AG09319 (cell line): ENCODE measurements at places on chromosomes 16 and 17.

DNA sequence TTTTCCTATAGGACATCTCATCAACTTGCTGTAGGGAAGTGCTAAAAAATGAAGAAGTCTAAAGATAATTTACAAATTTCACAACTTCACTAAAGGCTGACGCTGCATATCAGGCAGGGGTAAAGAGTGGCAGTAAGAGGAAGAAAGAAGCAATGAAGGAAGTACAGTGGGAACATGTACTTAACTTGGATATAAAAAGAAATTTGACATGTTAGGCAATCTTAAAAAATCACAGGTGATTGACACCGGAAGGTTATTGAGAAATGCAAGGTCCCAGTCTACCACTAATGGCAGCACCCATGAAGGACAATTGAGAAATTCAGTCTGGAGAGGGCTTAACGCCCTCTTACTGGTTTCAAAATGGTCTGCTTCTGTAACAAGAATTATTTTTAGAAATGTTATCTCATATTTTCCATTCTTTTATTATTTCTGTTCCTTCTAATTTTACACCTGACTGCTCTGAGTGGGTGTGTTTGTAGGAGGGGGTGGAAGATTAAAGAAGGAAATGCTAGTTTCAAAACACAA, 358.1 kb downstream of the KCNJ2 start:
- no peak for DNase-seq

DNA sequence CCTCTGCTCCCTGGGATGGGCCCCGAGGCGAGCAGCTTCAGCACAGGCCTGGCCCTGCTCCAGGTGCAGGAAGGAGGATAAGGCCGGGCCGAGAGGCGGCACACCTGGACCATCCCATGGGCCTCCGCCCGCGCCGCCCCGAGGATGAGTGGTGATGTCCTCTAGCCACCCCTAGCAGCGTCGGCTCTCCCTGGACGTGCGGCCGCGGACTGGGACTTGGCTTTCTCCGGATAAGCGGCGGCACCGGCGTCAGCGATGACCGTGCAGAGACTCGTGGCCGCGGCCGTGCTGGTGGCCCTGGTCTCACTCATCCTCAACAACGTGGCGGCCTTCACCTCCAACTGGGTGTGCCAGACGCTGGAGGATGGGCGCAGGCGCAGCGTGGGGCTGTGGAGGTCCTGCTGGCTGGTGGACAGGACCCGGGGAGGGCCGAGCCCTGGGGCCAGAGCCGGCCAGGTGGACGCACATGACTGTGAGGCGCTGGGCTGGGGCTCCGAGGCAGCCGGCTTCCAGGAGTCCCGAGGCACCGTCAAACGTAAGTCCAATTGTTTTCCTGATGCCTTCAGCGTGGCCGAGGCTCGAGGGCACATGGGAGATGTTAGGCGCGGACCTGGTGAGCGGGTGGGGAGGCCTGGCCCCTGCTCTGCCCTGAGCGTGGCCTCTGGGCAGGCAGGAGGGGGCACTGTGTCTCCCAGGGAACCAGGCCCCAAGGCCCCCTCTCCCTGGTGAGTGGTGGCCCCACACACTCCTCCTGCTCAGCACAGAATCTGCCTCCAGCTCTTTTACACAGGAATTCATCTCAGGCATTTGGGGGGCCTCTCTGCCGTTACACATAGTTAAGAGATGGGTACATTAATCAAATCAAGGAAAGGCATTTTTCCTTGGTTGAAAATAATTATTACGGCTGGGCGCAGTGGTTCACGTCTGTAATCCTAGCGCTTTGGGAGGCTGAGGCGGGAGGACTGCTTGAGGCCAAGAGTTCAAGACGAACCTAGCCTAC, 855 bp downstream of the TMEM204 start:
- no peak for DNase-seq

DNA sequence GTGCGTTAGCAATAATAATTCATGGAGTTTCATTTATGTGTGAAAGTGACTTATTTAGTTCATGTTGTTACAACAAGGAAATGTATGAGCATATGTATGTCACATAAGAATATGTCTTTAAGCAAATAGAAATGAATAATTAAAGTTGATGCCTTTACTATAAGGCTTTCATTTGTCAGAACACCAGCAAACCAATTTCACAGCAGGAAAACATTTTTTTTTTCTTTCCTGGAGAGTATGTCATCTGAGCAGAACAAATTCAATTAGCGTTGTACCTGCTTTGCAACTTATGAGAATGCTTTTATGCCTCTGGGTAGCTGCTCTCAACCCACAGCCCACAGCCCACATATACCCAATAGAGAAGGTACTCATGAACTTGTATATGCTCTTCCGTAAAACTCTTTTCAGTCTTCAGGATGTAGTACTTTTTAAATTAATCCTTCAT, 26.3 kb upstream of the APOH start:
- DNase-seq = no peak

DNA sequence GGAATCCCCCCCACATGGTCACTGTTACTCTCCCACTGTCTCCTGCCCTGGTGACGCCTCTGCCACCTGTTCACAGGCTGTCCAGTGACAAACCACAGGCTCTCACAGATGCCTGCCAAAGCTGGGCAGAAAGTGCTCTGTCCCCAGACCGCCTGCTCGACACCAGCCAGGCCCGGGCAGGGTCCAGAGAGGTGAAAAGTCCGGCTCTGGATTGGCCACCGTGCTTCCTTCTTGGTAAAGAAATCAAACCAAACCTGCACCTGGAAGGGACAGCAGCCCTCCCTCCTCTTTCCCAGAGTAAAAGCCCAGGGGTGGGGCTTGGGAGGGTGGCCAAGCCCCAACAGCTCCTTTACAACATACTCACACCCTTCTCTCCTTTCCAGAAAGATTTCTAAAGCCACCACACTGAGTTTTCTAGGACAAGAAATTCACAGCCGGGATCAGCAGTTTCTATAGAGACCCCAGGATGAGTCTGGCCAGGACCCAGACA, 6.2 kb downstream of the PCGF2 start:
- no peak for DNase-seq

- DNase-seq = no peak
These were observed 1.2 kb downstream of the RPS15A start for GRCh38 chr16:18788828-18789514.

DNA sequence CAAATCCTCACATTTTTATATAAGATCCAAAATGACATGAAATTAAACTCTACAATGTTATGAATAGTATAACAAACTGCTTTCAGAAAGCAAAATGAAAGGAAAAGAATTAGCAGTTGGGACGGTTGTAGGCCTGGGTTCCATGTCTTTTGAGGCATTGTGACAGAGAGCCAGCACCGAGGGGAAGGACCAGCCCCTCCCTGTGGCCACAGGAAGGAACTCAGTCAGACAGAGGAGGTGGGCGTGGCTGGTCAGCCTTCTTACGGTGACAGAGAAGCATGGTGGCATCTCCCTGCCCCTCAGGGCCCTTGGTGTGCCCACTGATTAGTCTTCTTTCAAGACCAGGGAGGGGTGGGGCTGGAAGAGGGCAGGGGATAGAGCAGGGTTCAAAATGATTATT, 5.7 kb downstream of the ZNF319 start:
- no peak for DNase-seq

- DNase-seq = peak; percentile 19
These were observed 39.6 kb upstream of the MEOX1 start for GRCh38 chr17:43701318-43701743.

DNA sequence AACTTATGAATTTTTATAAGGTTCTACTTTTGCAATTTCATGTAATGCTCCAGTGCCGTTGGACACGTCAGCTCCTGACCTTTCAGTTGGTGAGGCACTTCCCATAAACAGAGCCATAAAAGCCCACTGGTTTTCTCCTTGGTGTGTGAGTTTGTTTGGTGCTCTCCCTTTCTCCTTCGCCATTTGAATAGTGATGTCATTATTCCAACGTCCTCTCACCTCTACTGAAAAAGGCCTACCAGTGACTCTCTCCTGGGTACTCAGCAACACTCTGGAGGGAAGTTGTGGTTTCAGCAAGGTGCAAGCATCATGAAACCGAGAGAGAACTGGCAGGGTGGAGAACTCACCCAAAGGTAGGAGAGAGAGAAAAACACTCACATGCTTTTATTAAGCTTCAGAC, 29.6 kb upstream of the HNF1B start:
- DNase-seq = no peak

GRCh38 chr17:62897706-62898105, 68.3 kb upstream of the TANC2 start:
- no peak for DNase-seq

- DNase-seq = peak; percentile 49
These were observed 73.0 kb downstream of the ABCC6 start for GRCh38 chr16:16150117-16150877.

- DNase-seq = no peak
These were observed 324.1 kb upstream of the GOT2 start for GRCh38 chr16:59058250-59058649.

- DNase-seq = no peak
These were observed 120.8 kb upstream of the SEC14L1 start for GRCh38 chr17:77019893-77020379.

- no peak for DNase-seq
These were observed 1.6 kb downstream of the RPL13 start for GRCh38 chr16:89561884-89562599.

DNA sequence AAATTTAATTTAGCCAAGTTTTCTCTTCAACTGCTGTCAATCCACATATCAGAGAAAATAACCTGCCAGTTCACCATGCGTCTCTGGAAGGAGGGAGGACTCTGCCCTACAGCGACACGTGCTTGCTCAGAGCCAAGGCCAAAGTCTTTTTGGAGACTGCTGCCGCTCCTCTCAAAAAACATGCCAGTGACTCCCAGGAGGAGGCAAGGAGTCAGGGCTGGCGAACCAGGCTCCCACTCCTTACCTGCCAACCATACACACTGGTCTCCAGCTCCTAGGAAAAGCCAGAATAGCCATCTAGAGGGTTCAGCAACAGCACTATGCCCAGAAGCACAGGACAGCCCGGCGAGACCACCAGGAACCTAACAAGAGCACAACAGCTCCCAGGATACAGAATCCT, 73.0 kb downstream of the ANKRD11 start:
- no peak for DNase-seq

- DNase-seq = no peak
These were observed 156.1 kb upstream of the PSMD7 start for GRCh38 chr16:74140557-74140956.

GRCh38 chr17:74180336-74180735, 23.1 kb upstream of the RPL38 start:
- DNase-seq = no peak

- DNase-seq = no peak
These were observed 2073.2 kb downstream of the TP53TG3F start for GRCh38 chr16:35532576-35532975.

GRCh38 chr17:8320262-8320661, 10.2 kb downstream of the ARHGEF15 start:
- no peak for DNase-seq

DNA sequence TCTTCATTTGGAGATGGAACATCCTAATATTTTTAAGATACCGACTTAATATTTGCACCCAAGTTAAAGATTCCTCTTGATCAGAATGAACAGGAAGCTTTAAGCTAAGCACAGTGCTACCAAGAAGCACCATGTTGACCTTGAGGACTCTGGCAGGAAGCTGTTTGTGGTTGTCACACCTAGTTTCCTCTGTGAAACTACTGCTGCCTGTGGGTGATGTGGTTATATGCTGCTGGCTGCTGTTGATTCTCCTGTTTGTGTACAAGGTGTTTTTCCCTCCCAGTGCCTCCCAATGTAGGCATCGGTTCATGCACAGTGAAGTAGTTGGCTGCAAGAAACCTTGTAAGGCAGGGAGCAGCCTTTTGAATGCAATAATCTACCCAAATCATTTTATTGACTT, 23.4 kb downstream of the RBL2 start:
- no peak for DNase-seq

DNA sequence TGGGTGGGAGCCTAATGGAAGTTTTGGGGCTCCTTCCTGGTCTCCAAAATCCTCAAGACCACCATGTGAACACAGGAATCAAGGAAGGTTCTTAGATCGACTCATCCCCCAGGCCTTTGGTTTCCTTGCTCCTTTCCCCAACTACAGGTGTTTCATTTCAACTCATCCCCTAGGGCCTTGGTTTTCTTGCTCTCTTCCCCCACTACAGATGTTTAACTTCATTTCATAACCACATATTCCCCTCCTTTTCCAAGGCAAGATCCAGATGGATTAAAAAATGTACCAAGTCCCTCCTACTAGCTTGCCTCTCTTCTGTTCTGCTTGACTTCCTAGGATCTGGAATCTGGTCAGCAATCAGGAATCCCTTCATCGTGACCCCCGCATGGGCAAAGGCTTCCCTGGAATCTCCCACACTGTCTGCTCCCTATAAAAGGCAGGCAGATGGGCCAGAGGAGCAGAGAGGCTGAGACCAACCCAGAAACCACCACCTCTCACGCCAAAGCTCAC, at the start of gene CCL11:
Gene CCL11, plus strand, starts transcription at position 457 of the 507 bp plus-strand sequence. CDS start 67 bp downstream, outside the sequence.
- DNase-seq = no peak

DNA sequence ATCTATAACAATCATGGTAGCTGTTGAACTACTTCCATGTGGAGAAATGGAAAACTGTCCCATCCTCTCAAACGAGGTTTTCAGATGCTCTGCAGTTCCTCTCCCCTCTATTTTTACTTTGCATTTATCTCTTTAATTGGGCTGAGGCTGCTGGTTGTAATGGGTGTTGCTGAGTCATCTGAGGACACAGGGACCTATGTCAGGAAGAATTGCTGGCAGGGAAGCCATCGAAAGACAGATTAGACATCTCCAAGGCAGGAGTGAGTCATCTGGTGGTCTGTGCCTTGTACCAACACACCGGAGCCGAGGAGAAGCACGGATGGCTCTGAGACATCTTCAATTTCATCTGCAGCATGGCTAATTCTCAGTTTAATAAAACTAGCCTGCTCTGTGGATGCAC, 394.5 kb downstream of the GRIN2A start:
- DNase-seq = no peak

GRCh38 chr17:77435272-77436057, 294.7 kb downstream of the SEC14L1 start:
- DNase-seq = no peak

- DNase-seq = peak; percentile 19
These were observed 10.4 kb downstream of the PRR11 start for GRCh38 chr17:59165933-59166342.
